Activated CD4-positive, alpha-beta memory T cell treated with anti-CD3 and anti-CD28 coated beads, Interleukin-2, amount 10 ng/mL, durations not matched to agents 7 days and 5 days (primary cell): ENCODE measurements at places on chromosomes 2 and 18. TPM values are rescaled to one million over a fixed set of nuclear protein-coding genes. Genes with fewer than 3 reads are reported as not detected.

GRCh38 chr2:231016566-231017230, 20.6 kb upstream of the C2orf72 start:
- DNase-seq = no peak

DNA sequence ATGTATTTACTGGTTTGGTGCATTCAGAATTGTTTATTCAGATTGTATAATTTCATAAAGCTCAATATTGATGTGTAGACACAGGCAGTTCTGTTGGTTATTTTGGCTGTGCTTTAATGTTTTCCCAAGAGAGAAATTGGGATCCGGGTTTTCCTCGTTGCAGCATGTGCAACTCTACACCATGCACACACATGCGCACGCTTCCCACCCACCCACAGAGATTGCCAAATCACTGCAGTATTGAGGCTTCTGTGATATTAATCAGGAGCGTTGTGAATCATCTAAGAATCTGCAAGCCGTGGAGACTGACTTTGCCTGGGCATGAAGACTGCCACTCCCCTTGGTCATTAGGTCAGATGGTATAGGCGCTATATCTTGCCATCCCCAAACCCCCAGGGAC, 571.5 kb downstream of the SLC4A3 start:
- DNase-seq = no peak

GRCh38 chr18:50563376-50563775, 3.5 kb downstream of the MAPK4 start:
- DNase-seq = no peak

PIEZO2 gene
- not detected for total RNA-seq

SANBR gene
- 10.8 TPM for total RNA-seq

- DNase-seq = no peak
These were observed 458.7 kb upstream of the GCFC2 start for GRCh38 chr2:76169276-76170008.
